Mesendoderm (in vitro differentiated cells): ENCODE measurements at places on chromosomes 3 and 15.

- DNase-seq = no peak
- no peak overlapping the region for H3K27ac ChIP-seq
- H3K36me3 ChIP-seq = peaks cover 8% of the 10 kb centered on the region
Observed at GRCh38 chr3:123947482-123947881, 13.5 kb downstream of the CCDC14 start.

DNA sequence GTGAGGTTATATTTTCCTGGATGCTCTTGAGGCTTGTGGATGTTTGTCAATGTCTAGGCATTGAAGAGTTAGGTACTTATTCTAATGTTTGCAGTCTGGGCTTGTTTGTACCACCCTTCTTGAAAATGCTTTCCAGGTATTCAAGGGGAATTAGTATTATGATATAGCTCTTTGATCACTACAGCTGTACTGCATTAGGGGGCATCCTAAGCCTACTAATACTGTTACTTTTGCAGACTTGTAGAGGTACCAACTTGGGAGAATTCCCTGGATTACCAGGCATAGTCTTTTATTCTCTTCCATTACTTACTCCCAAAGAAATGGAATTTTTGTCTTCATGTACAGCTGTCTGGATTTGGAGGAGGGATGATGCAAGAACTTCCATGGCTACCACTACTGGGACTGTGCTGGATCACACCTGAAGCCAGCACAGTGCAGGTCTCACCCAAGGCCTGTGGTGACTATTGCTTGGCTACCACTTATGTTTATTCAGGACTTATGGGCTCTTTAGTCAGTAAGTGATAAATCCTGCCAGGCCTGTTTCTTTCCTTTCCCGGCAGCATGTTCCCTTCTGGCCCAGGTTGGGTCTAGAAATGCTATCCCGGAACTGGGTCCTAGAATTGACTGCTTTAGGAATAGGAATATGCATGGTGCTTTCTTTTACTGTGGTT is 402.9 kb downstream of the IL20RB start:
- DNase-seq = no peak
- no peaks in the 10 kb centered on the region for H3K27me3 ChIP-seq
- no peak overlapping the region for H3K27ac ChIP-seq
- no peaks in the 10 kb centered on the region for H3K4me1 ChIP-seq
- H3K36me3 ChIP-seq = no peaks in the 10 kb centered on the region
- no peak overlapping the region for H3K4me3 ChIP-seq

DNA sequence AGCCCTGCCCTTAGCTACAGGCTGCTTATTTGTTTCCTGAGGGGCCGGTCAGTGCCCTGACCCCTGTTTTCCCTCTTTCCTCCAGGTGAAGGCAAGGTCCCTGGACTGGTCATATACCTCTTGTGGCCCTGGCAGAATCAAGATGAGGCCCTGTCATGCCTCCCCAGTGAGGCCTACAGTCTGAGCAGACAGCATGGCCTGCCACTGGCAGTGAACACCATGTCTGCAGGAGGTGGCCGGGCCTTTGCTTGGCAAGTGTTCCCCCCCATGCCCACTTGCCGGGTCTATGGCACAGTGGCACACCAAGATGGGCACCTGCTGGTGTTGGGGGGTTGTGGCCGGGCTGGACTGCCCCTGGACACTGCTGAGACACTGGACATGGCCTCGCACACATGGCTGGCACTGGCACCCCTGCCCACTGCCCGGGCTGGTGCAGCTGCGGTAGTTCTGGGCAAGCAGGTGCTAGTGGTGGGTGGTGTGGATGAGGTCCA is 1.2 kb downstream of the KLHDC8B start:
- H3K27ac ChIP-seq = peak overlapping the region; percentile 15
- H3K4me1 ChIP-seq = peaks cover 10% of the 10 kb centered on the region
- H3K4me3 ChIP-seq = no peak overlapping the region
- H3K27me3 ChIP-seq = no peaks in the 10 kb centered on the region

GRCh38 chr15:71281256-71281655 is 166.0 kb downstream of the THSD4 start:
- DNase-seq = no peak
- H3K4me3 ChIP-seq = no peak overlapping the region
- H3K36me3 ChIP-seq = no peaks in the 10 kb centered on the region
- no peaks in the 10 kb centered on the region for H3K27me3 ChIP-seq

DNA sequence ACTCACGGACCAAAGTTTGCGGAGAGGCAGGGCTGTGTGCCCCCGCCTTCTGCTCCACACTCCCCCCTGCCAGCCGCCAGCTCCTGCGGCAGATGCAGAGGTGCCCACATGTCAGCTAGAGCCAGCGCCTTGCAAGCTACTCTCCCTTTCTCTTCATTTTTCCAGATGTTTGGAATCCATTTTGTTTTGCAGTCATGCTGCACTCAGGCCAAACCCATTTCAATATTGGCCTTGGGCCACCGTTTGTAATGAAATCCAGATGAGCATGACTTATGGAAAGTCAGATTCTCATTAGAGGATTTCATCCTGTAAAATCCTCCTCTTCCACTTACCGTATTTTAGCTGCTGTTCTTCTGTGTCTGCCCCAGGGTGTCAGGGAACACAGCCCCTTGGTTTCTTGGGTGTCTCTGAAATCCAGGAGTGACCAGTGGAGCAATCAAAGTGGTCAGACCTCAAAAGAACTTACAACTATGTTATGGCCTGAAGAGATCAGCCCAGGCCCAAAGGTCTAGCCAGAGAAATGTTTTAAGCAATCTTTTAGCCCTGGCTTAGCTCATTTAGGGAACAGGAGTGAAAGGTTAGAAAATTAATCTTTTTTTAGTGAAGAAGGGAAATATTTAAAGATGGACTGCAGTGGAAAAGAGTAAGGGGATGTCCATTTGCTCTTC is 65.8 kb downstream of the AAGAB start:
- no peaks in the 10 kb centered on the region for H3K27me3 ChIP-seq
- no peak for DNase-seq
- H3K4me3 ChIP-seq = no peak overlapping the region
- H3K36me3 ChIP-seq = no peaks in the 10 kb centered on the region
- no peak overlapping the region for H3K27ac ChIP-seq

GRCh38 chr3:99943931-99944761 is 126.5 kb downstream of the CMSS1 start:
- H3K27ac ChIP-seq = no peak overlapping the region
- H3K4me3 ChIP-seq = no peak overlapping the region
- no peaks in the 10 kb centered on the region for H3K4me1 ChIP-seq
- DNase-seq = no peak
- no peaks in the 10 kb centered on the region for H3K27me3 ChIP-seq

DNA sequence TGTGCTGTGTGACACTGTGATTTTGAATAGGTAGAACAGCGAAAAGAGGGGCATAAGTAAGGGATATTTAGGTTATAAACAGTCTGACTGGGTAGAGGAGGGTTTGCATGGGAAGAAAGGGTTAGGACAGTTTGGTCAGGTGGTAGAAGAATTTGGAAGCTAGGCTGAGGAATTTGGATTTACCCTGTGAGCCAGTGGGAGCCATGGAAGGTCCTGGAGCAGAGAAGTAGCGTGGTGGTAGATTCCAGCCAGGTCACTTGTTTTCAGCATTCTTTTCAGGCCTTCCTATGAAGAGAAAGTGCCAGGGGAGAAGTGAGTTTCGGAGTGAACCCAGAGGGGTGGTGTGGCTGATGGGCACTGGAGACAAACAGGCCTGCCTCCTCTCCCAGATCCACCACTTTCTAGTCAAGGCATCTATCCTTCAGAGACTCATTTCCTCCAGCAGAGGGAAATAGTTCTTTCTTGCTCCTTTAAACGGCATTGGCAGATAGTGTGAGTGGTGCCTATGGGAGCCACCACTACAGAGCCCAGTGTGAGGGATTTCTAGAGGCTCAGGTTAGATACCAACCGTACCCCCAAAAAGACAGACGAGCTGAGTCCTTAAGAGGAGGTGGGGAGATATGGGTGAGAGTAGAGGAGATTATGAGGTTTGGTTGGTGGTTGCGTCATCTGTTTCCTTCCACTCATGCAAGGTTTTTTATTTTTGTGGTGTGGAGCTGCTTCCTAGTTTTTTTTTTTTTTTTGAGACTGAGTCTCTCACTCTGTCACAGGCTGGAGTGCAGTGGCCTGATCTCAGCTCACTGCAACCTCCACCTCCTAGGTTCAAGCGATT is 21.2 kb downstream of the PXK start:
- H3K27me3 ChIP-seq = no peaks in the 10 kb centered on the region
- H3K4me1 ChIP-seq = no peaks in the 10 kb centered on the region

- peak overlapping the region; percentile 31 for H3K27ac ChIP-seq
- peak; percentile 77 for DNase-seq
- H3K36me3 ChIP-seq = peaks cover 9% of the 10 kb centered on the region
- no peak overlapping the region for H3K4me3 ChIP-seq
- no peaks in the 10 kb centered on the region for H3K27me3 ChIP-seq
Observed at GRCh38 chr3:64000453-64001055, 22.7 kb downstream of the PSMD6 start.

GRCh38 chr3:151283387-151283786 is 5.0 kb upstream of the P2RY14 start:
- no peak for DNase-seq
- no peaks in the 10 kb centered on the region for H3K27me3 ChIP-seq
- H3K36me3 ChIP-seq = no peaks in the 10 kb centered on the region
- no peak overlapping the region for H3K4me3 ChIP-seq
- H3K4me1 ChIP-seq = no peaks in the 10 kb centered on the region
- H3K27ac ChIP-seq = no peak overlapping the region

- H3K27me3 ChIP-seq = no peaks in the 10 kb centered on the region
- H3K36me3 ChIP-seq = no peaks in the 10 kb centered on the region
- no peak overlapping the region for H3K4me3 ChIP-seq
- no peak for DNase-seq
- H3K4me1 ChIP-seq = no peaks in the 10 kb centered on the region
- no peak overlapping the region for H3K27ac ChIP-seq
Observed at GRCh38 chr15:39539466-39539865, 41.4 kb upstream of the THBS1 start.

DNA sequence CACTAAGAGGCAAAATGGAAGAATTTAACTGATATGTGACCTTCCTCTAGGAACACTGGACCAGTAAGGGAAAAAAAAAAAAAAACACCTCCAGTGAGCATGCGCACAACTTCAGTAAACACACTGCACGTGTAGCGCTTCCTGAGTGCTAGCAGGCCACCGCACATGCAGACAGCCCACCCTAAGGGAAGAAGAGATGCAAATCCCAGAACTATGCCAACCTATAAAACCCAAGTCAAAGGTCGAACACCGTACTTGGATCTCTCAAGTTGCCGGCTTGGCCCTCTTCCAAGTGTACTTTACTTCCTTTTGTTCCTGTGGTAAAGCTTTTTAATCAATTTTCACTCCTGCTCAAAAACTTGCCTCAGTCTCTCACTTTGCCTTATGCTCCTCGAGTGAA is 64.5 kb upstream of the CADPS start:
- no peaks in the 10 kb centered on the region for H3K4me1 ChIP-seq
- no peaks in the 10 kb centered on the region for H3K36me3 ChIP-seq
- DNase-seq = no peak
- no peak overlapping the region for H3K4me3 ChIP-seq
- H3K27ac ChIP-seq = no peak overlapping the region

DNA sequence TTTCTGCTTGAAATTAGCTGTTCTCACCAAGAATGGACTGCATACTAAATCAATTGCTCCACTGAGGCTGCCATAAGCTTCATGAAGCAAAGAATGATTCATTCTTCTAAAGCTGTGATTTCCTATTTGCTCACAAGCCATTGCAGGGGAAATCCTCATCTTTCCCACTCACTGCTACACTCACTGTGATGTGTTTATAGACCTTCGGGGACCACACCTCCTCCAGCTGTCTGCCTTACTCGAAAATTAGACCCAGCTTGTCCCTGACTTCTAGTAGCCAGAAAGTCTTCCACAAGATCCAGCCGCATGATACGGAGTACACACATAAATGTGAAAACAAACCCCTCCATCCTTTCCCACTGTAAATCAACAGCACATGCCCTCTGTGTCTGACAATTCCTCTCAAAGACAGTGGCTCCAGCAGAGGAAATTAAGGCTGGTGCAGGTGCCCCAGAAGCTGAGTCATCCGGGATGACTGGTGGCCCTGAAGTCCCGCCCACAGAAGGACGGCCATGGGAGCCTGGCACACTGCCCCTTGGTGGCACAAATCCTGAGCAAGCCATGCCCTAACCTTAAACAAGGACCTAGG is 172.0 kb downstream of the STT3B start:
- no peak for DNase-seq
- no peaks in the 10 kb centered on the region for H3K27me3 ChIP-seq
- no peaks in the 10 kb centered on the region for H3K4me1 ChIP-seq

- DNase-seq = peak; percentile 64
- H3K4me1 ChIP-seq = peaks cover 2% of the 10 kb centered on the region
- no peaks in the 10 kb centered on the region for H3K27me3 ChIP-seq
- no peak overlapping the region for H3K4me3 ChIP-seq
Observed at GRCh38 chr3:24145981-24146822, 201.1 kb downstream of the NR1D2 start.

DNA sequence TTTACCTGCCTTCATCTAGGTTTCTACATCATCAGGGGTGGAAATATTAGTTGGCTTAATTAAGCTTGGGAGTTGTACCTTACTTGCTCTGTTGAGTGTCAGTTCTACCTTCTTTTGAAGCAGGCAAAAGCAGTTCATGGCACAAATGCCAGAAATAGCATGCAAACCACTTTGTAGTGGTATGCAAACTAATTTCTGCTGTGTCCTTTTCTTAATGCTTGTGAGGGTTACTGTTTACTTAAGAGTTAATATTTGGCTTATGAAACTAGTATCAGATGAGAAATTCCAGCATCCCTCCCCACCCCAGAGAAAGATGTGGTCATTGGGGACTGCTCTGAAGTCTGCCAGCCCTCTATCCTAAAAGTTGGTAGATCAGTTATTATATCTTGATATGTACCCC is 7.1 kb downstream of the ATP2C1 start:
- no peak overlapping the region for H3K27ac ChIP-seq
- H3K27me3 ChIP-seq = no peaks in the 10 kb centered on the region
- no peak for DNase-seq
- H3K4me3 ChIP-seq = no peak overlapping the region
- no peaks in the 10 kb centered on the region for H3K36me3 ChIP-seq

DNA sequence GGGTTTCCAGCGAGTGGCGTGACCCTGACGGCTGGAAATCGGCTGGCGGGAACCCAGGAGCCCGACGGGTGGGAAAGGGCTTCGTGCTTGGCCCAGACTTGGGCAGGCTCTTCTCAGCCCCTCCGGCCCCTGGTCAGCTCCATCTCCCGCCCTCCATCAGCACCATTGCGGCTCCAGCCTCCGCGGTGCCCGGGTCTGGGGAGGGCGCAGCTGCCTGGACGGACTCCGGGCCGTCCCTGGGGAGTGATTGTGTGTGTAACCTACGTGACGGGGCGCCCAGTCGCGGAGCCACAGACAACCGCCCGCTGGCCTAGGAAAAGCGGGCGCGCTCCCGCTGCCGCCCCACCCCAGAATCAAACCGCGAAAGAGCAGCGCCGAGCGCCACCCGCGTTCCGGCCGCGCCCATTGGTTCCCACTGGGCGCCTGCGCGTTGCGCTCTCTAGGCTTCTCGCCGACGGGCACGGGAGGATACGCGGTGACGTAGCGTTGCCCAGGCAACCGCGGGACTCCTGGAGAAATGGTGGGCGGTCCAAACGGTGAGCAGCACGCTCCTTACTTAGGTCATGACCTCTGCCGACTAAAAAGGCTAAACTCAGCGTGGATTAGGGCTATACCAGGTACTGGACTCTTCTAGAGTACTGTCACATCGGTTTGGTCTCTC is at the start of gene CFAP20DC:
Gene CFAP20DC (minus strand): TSS at position 355 of the 661 bp plus-strand sequence. CDS start 394 bp downstream, outside the sequence.
- no peaks in the 10 kb centered on the region for H3K27me3 ChIP-seq
- H3K36me3 ChIP-seq = no peaks in the 10 kb centered on the region
- DNase-seq = peak; percentile 98
- peaks cover 2% of the 10 kb centered on the region for H3K4me1 ChIP-seq
- H3K27ac ChIP-seq = no peak within 1 kb of the TSS
- peak within 1 kb of the TSS; percentile 65 for H3K4me3 ChIP-seq
